ENCODE measurements at places on chromosomes 1 and 21.

- DNase-seq: no peak
Measured at GRCh38 chr1:115839679-115840237, 1.2 kb downstream of the NHLH2 start.

- no peak for DNase-seq
Measured at GRCh38 chr21:14483296-14483695, 62.8 kb downstream of the SAMSN1 start.

DNA sequence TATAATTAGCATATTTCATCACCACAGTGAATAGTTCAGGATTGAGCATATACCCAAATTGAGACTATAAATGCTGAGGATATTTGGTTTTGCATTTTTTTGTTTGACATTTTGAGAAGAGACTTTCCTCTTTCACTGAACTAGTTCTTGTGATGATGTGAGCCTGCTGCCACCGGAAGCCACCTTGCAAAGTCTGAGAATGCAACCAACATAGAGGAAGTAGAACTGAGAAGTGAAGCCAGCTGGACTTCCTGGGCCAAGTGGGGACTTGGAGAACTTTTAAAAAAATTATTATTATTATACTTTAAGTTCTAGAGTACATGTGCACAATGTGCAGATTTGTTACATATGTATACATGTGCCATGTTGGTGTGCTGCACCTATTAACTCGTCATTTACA lies 102.3 kb downstream of the RPE65 start:
- DNase-seq: no peak

DNA sequence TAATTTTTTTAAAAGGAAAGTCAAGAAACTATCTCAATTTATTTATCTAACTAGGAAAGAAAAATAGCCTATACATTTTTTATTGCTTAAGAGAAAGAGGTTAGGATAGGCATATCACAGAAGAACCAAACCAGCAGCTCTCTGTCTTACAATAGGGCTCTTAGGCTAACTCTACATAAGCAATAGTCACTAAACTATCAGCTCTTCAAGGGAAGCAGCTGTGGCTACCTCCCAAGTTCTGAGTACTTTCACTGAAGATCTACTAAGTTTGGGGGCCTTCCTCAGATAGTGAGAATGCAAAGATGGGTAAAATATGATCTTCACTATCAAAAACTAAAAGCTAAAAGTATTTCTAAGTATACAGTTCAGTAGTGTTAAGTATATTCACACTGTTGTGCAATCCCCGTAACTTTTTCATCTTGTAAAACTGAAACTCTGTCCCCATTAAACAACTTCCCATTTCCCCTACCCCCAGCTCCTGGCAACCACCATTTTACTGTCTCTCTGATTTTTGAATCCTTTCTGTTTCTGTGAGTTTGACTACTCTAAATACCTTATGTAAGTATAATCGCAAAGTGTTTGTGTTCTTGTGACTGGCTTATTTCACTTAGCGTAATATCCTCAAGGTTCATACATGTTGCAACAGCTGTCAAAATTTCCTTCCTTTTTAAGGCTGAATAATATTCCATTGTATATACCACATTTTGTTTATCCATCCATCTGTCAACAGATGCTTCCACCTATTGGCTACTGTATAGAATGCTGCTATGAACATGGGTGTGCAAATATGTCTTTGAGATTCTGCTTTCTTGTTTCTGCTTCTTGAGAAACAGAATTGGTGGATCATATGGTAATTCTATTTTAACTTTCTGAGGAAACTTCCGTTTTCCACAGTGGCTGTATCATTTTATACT lies 73.3 kb downstream of the ACBD6 start:
- no peak for DNase-seq

DNA sequence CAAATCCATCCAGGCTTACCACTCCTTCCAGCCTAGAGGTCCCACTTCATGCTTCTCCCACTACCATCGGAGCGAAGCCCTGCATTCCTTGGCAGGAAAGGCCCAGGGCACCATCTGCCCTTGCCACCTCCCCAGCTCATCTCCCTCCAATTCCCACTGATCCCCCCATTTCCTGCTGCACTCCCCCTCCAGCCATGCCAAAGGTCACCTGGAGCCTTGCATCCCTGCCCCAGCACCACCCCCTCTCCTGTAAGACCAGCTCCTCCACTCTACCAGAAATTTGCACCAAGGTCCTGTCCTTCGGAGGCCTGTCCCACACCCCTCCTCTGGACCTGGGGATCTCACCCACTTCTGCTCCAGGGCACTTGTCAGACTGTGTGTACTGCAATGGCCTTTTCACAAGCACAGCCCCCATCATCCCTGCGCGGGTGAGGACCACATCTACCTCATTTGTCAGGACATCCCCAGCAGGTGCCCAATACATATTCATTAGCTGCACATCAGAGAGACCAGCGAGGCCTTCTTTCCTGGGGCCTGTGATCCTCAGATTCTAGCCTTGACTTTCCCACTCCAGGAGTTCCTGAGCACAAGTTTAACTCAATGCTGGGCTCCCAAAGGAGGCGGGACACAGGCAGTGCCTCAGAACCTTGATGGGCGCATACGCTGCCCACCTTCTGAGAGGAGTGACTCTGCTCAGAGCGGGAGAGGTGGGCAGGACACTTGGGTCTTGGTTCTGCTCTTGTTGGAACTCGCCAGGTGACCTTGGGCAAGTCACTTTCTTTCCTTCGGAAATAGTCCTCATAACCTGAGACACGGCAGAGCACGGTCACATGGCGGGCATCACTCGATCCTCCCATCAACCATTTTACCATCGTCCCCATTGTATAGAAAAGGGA lies 49.9 kb upstream of the EDN2 start:
- DNase-seq: no peak

DNA sequence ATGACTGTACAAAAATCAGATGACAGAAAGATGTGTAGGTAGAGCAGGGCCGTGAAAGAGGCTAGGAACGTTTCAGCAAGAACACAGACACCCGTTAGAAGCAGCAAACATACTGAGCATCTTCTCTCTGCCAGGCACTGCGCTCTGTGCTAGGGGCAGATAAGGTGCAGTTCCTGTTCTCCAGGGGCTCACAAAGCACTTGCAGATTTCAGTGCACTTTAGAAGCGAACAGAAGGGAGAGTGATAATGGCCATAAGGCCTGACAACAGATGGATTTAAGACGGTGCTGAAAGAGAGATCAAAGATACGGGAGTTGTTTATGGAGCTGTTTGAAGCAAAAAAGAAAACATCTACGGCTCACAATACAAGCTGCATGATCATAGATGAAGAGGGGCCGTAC lies 200.3 kb upstream of the FOXD3 start:
- DNase-seq: no peak

DNA sequence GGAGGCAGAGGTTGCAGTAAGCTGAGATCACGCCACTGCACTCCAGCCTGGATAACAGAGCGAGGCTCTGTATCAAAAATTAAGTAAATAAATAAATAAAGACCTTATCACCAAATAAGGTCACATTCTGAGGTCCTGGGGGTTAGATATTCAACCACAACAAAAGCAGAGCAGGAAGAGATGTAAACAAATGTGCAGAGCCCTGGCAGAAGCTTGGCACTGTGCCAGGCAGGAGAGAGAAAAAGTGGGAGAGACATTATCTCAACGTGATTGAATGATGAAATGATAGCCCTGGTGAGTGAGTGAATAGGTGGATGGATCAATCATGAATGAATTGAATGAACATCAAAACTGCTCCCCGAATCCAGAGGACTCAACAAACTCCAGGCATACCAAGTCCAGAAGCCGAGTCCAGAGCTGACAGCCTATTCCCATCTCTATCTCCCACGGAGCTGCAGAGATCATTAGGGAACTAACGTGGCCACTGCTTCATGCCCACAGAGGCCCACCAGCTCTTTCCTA lies 150.7 kb downstream of the TOMM20 start:
- peak; percentile 93 for DNase-seq

DNA sequence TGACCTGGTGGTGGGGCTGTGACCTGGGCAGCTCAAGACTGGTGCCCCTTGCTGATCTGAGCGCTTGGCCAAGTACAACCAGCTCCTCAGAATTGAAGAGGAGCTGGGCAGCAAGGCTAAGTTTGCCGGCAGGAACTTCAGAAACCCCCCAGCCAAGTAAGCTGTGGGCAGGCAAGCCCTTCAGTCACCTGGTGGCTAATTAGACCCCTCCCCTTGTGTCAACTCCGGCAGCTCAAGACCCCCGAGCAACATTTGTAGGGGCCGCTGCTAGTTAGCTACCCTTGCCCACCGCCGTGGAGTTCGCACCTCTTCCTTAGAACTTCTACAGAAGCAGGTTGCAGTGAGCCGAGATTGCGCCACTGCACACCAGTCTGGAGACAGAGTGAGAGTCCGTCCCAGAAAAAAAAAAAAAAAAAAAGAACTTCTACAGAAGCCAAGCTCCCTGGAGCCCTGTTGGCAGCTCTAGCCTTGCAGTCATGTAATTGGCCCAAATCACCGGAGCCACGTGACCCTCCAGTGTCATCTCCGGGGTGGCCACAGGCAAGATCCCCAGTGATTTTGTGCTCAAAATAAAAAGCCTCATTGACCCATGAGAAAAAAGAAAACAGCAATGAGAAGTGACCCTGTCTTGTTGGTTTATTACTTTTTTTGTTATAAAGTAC lies 39.3 kb upstream of the LGALS8 start:
- DNase-seq: no peak

DNA sequence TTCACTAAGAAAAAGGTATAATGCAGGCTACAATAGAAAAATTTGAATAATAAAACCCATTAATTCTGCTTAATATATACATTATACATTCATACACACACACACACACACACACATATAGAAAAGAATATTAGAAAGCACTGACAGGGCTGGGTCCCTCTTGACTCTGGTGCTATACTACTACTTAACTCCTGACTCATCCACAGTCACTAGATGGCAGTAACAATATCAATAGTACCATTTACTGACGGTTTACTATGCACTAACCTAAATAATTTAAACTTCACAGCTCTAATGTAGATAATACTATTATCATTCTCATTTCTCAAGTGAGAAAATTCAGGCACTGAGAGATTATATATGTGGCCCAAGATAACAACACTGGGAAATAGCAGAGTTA lies 87.5 kb downstream of the COP1 start:
- DNase-seq: peak; percentile 33

DNA sequence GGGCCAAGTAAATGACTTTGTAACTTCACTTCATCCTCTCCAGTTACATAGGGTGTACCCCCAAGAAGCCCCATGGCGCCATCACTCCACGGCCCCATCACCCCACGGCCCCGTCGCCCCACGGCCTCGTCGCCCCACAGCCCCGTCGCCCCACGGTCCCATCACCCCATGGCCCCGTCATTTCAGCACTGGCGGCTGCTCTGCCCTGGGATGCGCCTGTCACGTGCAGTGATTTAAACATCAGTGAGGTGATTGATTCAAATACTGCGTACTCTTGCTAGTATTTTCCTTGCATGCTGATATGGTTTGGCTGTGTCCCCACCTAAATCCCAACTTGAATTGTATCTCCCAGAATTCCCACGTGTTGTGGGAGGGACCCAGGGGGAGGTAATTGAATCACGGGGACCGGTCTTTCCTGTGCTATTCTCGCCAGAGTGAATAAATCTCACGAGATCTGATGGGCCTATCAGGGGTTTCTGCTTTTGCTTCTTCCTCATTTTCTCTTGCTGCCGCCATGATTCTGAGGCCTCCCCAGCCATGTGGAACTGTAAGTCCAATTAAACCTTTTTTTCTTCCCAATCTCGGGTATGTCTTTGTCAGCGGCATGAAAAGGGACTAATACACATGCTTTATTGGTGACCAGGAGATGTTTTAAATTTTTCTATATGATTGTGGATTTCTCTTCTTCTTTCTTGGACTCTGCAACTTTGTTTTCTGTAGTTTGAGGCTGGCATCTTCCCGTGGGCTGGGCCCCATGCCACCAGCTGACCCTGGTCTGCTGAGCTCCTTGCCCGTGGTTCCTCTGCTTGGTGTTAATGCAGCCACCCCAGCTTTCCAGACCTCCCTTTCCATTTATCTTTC lies 50.1 kb upstream of the PCBP3 start:
- no peak for DNase-seq

GRCh38 chr1:74215229-74215628 lies 17.2 kb downstream of the FPGT start:
- DNase-seq: no peak

- no peak for DNase-seq
Measured at GRCh38 chr1:236370420-236370819, 23.7 kb upstream of the EDARADD start.

DNA sequence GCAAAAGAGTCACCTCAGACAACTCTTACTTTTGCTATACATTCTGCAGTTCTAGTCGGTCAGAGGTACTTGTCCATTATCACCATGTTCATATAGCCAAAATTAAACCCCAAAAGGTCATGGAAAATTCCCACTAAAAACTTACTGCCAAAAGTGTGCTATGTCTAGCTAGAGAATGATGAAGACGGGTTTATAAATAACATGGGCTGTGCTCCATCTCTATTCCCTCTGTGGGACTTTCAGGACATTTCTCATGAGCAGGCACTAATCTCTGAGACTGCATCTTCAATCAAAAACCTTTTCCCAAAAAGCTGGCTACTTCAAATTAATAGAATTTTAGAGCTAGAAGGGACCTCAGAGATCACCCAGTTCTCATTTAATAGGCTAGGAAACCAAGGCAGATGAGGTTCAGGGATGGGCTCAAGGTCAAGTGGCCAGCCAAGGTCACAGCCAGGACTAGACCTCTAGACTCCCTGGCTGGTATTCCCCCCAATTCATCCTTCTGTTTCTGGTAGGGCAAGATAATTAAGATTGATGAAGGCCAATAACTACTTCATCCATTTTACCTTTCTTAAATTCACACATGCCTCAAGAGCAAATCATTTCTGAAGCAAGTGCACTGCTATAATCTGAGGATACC lies 21.0 kb upstream of the MOB3C start:
- DNase-seq: no peak

- DNase-seq: peak; percentile 72
Measured at GRCh38 chr1:34781071-34781843, at the start of gene GJB3. Gene GJB3 (plus strand): TSS chr1:34781214. CDS start chr1:34784763, 3,549 bp downstream.

DNA sequence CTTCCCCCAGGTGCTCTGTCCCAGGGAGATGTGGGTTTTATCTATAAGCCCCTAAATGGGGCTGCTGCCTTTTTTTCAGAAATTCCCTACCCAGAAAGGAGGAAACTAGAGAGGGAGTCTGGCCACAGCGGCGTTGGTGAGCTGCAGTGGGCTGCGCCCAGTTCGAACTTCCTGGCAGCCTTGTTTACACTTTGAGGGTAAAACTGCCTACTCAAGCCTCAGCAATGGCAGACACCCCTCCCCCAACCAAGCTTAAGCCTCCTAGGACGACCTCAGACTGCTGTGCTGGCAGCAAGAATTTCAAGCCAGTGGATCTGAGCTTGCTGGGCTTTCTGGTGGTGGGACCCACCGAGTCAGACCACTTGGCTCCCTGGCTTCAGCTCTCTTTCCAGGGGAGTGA lies 46.2 kb upstream of the PAPPA2 start:
- DNase-seq: no peak

DNA sequence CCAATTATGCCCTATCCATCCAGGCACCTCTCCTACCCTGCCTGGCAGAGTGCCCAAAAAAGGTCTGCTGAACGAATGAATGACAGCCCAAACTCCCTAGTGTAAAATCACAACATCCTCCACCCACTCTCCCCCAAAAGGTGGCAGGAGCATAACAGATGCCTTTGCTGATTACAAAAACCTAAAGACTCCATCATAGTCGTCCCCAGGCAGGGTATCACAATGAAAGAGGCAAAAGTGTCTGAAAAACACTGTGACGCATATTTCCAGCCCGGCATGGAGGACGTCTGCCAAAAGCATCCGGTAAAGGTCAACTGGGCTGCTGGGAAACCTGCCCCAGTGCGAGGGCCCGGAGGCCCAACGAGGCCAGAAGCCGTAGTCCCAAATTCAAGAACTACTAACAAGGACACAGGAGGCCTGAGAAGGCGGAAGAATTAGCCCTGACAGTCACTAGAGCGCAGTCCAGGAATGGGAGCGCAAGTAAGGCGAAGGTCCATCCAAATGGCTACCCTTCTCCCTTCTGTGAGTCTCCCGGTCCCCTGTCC lies 576 bp downstream of the SMIM12 start:
- peak; percentile 60 for DNase-seq

All from DMS53 (cell line).